ENCODE measurements at places on chromosomes 12 and 14.

- no peak for DNase-seq
Observed at GRCh38 chr12:100077367-100077766, 65.3 kb downstream of the BLTP3B start.

DNA sequence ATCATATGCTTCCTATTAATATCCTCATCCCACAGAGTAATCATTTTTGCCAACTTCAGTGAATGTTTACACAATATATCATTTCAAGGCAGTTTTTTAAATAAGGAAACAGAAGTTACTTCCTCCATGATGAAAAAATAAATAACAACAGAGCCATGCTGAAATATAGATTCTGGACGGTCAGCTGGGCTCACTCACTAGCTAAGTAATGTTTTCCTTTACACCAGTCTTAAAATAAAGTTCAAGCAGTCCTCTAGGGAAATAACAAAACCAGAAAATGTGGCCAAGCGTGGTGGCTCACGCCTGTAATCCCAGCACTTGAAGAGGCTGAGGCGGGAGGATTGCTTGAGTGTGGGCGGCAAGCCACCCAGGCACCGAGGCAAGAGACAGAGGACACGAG is 28.7 kb downstream of the AICDA start:
- no peak for DNase-seq

DNA sequence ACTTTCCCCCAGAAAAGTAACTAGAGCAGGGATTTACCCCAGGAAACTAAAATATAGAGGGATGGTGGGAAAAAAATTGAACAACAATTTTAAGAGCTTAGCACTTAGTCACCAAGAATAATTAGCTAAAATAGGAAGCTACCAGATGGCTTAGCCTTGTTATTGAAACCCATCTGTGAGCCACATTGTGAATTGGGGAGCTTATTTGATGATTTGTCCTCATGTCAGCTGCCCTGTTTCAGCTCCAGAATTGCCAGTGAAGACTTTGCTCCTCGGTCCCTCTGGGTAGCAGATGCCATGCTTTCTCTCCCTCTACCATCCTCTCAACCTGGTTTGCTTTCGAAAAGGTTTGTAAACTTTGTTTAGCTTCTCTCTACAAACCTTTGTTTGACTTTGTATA is 67.7 kb upstream of the PTHLH start:
- no peak for DNase-seq

DNA sequence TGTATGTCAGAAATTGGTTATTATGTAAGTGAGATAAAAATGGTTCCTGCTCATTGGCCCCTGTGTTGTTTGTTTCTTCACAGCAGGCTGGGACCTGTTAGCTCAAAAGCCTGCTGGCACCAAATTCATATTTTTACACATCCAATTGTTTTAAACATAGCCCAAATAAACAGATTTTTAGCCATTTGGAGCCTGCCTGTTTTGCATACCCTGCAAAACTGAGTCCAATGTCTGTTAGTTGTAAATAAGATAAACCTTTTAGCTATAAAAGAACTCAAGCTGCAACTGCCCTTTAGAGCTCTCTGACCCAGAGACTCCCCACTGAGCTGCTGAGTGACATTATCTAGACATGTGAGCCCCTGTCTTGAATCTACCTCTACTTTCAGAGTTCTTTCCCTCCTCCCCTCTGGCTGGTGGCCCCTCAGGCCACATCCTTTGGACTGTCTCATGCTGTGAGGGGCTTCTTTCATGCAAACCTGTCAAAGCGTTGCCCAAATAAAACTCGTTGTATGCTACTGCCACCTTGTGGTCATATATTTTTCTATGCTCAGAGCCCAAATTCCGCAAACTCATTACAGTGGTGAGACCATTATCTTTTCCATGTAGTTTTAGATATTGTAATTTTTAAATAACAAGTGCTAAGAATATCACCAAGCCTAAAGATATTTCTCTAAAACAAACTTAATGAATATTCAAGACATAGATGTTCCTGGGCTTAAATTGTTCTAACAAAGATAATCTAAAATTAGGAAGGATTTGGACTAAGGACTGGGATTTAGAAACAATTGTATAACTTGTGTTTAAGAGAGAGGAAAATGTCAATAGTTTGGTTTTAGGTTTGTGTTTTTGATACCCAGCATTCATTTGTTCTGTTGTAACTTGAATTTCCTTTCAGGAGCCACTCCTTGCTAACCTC is 337.9 kb downstream of the AACS start:
- peak; percentile 30 for DNase-seq

DNA sequence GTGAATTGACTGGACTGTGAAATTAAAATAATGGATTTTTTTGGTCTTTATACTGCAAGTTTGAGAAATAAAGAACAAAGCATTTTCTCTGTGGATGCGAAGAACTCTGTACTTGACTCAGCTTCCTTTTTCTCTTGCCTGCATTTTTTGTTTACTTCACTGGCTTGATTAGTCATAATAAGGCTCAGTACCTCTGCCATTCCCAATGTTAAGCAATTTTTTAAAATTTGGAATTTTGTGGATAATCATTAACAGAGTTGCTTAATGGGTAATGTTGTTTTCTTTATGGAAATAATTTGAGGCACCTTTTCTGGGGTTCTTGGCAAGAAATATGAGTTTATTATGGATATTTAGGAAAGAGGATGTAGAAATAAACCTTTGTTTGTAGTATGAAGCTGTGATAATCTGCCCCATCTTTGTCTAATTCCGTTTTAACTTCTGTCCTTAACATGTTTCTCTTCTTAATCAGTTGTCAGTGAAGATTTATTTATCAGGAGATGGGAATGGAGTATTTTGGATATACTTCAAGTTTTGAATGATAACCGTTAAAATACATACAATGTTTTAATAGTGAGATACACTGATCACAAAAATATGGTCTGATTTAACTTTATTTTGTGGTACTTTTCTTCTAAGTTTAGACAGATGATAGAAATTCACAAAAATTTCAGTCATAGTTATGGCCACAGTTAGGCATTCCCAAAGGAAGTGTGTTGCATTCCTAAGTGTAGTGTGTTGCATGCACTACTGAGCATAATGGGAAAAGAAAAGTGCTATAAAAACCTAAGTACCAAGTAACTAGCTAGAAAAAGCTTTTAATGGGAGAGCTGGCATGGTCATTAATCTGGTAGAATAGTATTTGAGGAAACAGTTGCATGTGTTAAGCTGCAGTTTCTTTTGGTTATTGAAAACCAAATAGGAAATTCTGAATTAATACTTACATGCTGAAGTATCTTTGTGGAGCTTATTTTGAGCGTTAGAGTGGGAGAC is 27.7 kb downstream of the WNK1 start:
- DNase-seq: no peak

DNA sequence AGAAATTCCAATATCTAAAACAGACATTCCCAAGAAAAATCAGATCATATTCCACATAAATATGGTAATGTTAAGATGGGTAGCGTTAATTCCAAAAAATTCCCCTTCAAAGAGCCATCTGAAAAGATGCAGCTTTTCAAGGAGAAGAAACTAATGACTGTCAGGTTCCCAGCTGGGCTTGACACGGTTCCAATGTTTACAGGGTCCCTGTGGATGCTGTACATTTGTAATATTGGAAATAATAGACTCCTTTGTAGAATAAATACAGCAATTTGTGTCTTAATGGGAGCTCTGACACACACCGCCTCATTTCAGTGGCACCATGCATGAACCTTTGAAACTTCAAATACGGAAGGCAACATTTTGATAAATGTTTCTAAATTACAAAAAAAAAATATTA is 140.6 kb downstream of the ITPR2 start:
- no peak for DNase-seq

- DNase-seq: no peak
Observed at GRCh38 chr14:86464341-86464740, 934.4 kb downstream of the FLRT2 start.

- no peak for DNase-seq
Observed at GRCh38 chr14:34604995-34605394, 25.0 kb downstream of the SNX6 start.

DNA sequence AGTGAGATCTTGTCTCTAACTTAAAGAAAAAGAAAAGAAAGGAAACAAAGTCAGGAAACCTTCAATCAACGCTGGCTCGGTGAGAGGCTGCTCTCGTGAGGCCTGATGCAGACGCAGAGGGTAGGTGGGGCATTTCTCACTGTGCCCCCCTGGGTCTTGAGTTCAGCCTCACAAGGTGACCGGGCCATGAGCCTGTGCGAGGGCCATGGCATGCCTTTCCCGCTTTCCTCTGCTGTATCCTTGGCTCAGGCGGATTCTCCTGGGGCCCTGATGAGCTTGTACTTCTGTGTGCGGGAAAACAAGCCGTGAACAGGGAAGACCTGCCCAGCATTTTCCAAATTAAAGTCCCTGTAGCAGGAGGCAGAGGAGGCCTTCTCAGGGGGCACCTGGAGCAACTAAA is 20.2 kb downstream of the ADGRD1 start:
- DNase-seq: no peak

DNA sequence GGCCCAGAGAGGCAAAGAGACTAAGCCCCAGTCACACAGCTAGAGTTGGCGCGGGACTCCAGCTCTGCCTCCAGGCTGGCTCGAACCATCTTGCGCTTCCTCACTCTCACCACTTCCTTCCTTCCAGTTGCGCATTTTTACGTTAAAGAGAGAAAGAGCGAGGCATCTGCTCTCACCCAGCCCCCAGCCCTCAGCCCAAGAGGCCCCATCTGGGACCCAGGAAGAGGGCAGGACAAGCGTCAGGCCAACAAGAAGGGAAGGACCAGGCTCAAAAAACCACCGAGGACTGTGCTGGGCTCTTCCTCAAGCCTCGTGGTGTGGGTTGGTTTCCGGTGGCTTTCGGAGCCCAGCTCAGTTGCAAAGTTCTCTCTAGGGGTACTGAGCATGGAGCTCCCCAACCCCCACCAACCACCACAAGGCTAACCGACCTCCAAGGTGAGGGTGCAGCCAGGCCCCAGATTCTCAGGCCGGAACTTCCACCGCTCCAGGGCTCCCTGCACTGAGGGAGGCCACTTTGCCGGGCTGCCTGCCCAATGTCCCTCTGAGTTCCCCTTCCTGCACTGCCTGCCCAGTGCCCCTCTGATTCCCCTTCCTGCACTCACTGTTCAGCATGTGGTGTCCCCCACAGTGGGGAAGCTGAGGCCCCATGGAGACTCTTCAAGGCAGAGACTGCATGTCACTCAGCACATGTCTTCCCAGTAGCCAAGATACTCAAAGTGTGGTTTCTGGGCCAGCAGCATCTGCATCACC is 35.9 kb downstream of the TESC start:
- DNase-seq: no peak

- DNase-seq: no peak
Observed at GRCh38 chr14:94328196-94328595, 5.1 kb upstream of the SERPINA6 start.

DNA sequence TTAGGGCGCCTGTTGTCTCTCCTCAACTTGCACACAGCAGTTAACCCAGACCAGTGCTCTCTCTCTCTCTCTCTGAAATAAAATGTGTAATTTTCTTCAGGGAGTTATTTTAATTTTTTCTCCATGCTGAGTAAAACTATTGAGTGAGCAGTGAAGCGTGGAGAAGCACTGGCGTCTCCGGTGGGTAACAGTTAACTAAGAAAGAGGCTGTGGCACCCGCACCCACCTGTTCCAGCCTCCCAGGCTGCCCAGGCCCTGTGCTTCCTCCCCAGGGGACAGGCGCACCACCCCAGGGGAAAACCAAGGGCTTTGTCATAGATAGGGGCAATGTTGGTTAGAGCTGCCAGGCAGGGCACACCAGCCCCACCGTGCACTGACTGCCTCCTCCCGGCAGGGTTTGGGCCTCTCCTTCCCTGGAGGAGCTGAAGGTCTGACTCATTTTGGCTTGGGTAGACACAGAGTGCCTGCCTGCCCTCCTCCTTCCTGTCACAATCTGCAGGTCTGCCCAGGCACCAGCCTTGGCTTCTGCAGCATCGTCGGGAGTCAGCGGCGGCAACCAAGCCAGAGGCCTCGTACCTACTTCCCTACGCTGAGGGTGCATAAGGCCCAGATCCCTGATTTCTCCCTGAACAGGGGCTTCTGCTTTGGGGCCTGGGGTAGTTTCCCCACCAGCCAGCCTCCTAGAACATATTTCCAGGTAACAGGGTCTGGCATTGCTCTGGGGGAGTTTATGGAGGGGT is 3.9 kb downstream of the HOXC5 start:
- DNase-seq: no peak

GRCh38 chr12:41514907-41515306 is 326.8 kb downstream of the PDZRN4 start:
- DNase-seq: no peak

- DNase-seq: no peak
Observed at GRCh38 chr14:88233915-88234314, 89.2 kb downstream of the KCNK10 start.

DNA sequence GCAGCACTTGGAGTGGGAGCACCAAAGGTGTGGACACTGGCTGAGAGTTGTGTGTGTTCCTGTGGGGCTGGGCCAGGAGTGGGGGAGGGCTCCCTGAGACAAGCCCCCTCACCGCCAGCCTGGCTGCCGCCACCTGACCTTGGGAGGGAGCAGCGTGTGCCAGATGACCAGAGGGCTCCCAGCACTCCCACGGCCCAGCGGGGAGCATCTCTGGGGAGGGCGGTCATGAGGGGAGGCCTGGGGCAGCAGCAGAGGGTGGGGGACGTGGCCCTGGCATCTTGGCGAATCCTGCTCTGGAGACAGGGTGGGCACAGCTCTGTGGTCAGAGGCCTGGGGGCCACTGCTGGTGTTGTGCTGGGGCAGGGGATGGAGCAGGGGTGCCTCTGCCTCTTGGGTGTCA is 10.7 kb downstream of the CEP170B start:
- no peak for DNase-seq

DNA sequence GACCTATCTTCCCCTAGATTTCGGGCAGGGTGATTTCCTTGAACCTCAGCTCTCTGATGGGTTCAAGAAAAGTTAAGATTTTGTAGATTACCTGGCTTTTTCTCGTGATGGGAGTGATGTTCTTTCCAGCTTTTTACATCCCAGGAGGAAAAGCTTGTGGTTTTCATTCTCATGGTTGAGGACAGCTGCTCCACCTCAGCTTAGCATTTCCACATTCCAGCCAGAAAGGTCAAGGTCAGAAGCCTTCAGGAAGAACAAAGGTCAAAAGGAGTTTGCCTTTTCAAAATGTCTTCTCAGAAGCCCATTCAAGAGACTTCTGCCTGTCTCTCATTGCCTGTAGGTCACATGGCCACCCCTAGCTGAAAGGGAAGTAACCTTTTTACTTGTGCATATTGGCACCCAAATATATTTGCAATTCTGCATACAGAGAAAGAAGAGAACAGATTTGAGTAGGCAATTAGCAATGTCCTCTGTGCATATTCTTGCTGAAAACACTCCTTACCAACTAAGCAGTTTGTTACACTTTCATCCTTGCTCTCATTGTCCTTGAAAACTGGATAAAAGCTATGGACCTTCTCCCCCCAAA is 6.6 kb upstream of the ADGRD1 start:
- no peak for DNase-seq

- DNase-seq: peak; percentile 28
Observed at GRCh38 chr12:101698800-101699347, 1.4 kb downstream of the CHPT1 start.

DNA sequence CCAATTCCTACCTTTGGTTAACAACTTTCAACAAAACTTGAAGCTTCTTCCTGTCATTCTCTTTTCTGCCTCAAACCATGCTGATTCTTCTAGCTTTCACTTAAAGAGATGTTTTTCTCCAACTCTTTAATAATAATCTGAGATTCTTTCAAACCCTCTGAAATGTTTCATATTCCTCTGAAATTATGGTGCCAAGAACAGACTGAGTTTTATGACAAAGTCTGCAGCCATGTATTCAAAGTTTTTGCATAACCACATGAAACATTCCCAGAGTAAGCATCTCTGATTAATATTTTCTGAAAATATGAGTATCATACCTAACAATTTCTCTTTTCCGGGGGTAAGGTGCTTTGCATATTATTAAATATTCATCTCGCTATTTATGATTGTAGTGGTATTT is 59.1 kb upstream of the DCN start:
- no peak for DNase-seq

GRCh38 chr14:89227496-89227836 is 189.6 kb downstream of the FOXN3 start:
- no peak for DNase-seq

Data from GM13977 (cell line).